GM12864 (cell line): ENCODE measurements at places on chromosomes 7 and 10.

DNA sequence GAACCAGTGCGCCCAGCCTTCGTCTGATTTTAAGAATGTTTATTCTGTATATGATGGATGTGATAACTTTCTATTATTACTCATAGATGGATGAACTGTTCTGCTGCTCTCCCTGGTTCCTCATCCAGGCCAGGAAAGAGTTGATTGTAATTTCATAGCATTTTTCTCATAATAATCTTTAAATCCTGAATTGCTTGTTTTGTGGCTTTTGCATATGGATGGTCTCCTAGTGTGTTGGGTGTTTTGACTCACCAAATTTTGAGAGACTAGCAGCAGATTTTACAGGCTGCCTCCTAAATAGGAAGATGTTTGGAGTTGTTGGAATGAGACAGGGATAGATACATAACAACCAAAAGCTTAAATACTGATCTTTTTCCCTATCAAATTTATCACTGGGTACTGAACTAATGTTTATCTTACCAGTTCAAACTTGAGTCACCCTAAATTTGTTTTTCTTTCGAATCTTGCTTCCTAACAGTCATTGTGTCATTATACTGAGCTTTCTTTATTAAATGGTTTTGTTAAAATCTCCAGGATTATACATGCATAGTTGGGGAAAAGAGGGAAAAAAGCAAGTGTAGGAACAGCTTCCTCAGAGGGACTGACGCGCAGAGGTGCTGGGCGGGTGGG is 106.0 kb upstream of the GATA3 start:
- DNase-seq, result no peak

- no peak for DNase-seq
These were observed 40.0 kb downstream of the SVOPL start for GRCh38 chr7:138661069-138661635.

DNA sequence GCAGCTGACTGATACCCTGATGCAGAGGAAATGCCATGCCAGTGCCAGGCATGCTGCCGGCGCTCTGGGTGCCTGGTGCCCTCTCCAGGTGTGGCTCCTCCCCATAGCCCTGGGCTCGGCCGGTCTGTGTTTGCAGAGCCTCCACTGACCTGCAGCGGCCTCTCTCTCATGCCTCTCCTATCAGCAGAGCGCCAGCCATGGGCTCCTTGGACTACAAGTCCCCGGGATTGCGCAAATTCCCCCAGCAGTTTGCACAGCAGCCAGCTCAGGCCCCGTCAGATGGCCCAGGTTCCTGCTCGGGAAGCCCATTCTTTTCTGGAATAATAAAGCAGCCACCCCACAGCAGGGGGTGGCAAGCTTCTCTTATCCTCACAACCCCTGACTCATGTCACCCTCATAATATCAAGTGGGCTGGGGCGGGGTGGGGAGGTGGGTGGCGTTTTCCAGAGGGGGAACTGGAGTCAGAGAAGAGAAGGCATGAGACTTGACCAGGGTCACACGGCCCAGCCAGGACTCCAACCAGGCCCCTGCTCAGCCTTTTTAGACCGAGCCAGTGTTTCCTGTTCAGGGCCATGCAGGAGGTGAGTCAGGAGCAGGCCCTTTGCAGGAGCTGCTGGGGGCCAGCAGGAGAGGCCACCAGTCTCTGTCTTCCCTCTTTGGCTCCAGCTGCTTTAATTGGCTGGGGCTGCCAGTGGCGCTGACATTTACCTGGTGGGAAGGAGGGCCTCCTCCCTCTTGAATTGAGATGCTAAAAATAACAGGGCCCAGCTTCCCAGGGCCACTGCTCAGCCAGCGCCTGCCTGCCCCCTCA is 58.6 kb downstream of the ZMIZ1 start:
- no peak for DNase-seq

DNA sequence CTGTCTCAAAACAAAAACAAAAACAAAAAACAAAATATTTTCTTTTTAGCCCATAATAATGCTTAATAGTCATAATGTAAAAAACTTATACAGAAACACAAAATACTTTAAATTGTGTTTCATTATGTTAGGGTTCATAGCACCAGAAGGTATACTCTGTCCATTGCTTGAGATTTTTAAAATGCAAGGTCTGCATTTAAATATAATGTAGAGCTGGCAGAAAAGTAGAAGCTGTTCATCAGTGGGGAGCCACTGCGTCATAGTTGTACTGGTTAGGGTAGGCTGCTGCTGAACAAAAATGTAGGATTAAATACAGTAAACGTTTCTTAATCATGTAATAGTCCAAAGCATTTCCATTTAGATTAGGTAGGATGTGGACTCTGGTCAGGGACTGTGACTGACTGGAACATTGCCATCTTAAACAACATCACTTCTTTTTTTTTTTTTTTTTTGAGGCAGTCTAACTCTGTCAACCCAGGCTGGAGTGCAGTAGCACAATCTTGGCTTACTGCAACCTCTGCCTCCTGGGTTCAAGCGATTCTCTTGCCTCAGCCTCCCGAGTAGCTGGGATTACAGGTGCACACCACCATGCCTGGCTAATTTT is 85.2 kb downstream of the ANKIB1 start:
- DNase-seq, result no peak

DNA sequence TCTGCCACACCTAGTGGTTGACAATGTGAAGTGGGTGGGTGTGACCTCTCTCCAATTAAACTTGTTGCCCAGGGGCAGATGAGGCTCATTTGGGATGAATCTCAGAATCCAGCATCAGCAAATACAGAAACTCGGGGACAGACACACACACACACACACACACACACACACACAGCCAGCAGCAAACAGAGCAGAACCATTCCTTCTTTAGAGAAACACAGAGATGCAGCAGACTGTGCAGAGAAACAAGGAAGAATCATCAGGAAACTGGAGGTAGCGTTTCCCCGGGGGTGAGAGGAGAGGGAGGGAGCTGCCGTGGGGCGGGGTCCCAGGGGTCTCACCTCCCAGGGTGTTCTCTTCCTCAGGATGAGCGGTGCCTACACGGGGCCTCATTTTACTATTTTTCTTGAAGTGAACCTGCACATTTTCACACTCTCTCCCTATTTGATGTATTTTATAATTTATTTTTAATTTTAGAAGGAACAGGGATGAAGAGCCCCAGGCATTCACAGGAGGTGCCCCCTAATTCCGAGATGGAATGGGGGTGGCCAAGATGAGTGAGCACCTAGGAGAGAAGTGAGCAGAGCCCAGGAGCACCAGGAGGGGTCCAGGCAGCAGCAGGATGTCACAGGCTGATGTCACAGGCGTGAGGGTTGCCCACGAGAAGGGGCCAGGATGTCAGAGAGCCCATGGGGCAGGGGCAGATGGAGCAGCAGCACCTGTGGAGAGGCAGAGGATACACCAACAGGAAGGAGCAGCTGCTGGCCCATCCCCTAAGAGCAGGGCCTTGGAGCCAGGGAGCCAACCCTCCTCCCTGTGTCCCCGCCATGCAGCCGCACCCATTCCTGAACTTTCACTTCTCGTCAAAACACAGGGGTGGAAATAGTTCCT is 85.3 kb upstream of the PPP2R2D start:
- no peak for DNase-seq

- no peak for DNase-seq
These were observed 854 bp downstream of the MTG1 start for GRCh38 chr10:133394801-133395221.

GRCh38 chr7:150958597-150958996 is 19.5 kb downstream of the KCNH2 start:
- no peak for DNase-seq

GRCh38 chr7:111029574-111030251 is 61.2 kb upstream of the LRRN3 start:
- no peak for DNase-seq

DNA sequence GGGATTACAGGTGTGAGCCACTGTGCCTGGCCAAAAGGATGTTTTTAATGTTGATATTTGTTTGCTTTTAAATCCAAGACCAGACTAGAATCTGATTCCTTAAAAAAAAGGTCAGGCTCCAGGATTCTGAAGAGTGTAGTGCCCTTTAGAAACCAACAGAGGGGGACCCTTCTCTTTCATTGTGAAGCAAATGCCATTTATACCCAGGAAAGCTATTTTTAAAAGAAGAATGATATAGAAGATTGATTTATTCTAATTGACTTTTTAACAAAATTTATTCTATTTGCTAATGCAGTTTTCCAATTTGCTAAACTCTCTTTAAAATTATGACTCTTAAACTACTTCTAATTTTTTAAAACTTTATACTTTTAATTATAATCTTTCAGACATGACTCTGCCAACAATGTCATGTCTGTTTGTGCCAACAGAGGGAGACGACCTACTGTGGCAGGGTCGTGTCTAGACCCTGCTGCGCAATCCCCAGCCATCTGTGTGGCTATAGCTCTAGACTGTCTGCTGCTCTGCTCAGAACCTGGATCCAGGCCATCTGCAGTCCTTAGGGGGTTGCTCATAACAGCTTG is 201.0 kb upstream of the IMMP2L start:
- no peak for DNase-seq

DNA sequence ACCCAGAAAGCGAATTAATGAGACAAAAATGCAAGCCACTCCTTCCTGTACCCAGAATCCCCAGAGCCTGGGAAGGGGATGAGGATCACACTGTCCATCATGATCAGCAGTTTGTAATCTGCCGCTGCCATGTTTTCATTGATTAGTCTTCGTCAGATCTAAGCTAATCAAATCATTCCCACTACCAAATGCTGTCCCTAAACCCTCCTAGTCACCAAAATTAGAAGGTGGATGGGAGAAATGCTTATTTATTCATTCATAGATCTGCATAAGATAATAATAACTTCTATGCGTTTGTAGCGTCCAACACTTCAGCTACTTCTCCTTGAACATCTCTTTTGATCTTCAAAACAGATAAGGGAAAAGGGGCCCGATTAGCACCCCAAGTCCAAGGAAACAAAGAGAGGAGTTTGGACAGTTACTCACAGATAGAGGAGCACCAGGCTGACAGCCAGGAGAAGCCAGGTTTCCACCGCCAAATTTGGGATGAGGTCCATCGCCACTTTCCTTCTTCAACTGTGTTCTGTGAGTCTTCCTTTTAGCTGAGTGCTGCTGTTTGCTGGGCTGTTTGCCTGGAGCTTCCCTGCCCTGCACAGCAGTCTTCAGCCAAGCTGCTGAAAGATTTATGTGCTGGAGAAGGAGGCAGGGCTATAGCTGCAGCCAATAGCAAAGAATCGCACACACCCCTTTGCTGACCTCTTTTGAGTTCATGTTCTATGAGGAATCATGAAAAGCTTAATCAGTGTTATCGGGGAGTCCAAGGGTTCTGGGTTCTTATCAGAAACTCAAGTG is at the start of gene CYP3A5:
CYP3A5 (minus strand) TSS at position 597 of the 792 bp plus-strand sequence; CDS start at position 497, 100 bp downstream.
- DNase-seq, result no peak
